GM23248 (cell line): ENCODE measurements at places on chromosomes 11 and 22. TPM values are rescaled to one million over a fixed set of nuclear protein-coding genes. Genes with fewer than 3 reads are reported as not detected.

The TTLL1 gene
- total RNA-seq: 16.0 and 16.6 TPM in 2 replicates

The BCO2 gene
- not detected in 2 replicates for total RNA-seq

The TNNT3 gene
- not detected in 2 replicates for total RNA-seq

The LMO2 gene
- 0.25 TPM in 1 of 2 replicates, not detected in the other for total RNA-seq

The SYCE3 gene
- not detected in 2 replicates for total RNA-seq

The P2RX6 gene
- 1.6 TPM in 2 replicates for total RNA-seq

The SGSM1 gene
- total RNA-seq: not detected in 2 replicates

The FAM83F gene
- not detected in 2 replicates for total RNA-seq

The PRR33 gene
- not detected in 2 replicates for total RNA-seq

The HBE1 gene
- not detected in 2 replicates for total RNA-seq

The CRACR2B gene
- 0.38 and 2.3 TPM in 2 replicates for total RNA-seq

The TP53AIP1 gene
- not detected in 2 replicates for total RNA-seq

The SYT12 gene
- 2.8 and 3.3 TPM in 2 replicates for total RNA-seq
